ENCODE measurements at places on chromosomes 6 and 20.

DNA sequence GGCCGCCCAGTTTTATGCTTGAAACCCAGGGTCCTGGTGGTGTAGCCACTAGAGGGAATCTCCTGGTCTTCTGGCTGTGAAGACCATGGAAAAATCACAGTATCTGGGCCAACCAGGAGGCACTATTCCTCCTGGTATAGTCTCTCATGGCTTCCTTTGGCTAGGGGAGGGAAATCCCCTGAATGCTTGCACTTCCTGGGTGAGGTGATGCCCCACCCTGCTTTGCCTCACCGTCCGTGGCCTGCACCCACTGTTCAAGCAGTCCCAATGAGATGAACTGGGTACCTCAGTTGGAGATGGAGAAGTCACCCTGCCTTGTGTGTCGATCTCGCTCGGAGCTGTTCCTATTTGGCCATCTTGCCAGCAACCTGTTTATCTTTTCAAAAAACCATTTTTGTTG is 10.1 kb upstream of the ZNF337 start:
- no peak for DNase-seq

DNA sequence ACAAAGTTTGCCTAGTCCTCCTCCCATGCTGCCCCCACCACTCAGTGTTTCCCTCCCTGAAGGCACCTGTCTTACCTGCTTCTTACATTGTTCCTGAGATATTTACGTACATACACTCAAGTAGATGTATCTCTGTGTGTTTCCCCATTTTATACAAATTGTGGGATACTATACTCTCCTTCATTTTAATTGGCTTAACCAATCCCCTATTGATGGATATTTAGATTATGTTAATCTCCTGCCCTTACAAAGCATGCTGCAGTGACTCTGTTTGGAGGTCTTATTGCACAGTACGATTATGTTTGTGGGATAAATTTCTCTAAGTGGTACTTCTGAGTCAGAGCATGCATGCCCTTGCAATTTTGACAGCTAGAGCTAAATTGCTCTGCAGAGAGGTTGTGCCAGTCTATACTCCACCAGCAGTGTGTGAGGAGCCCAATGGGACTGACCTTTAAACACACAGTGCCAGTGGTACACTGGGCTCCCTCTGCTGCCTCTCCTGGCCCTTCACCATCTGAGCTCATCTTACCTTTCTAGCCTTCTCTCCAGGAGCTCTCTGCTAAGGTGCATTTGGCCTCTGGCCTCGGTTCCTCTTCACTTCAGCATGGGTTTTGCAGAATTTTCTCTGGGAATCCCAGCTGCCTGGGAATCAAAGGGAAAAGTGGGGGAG is 57.4 kb downstream of the LYRM2 start:
- no peak for DNase-seq

DNA sequence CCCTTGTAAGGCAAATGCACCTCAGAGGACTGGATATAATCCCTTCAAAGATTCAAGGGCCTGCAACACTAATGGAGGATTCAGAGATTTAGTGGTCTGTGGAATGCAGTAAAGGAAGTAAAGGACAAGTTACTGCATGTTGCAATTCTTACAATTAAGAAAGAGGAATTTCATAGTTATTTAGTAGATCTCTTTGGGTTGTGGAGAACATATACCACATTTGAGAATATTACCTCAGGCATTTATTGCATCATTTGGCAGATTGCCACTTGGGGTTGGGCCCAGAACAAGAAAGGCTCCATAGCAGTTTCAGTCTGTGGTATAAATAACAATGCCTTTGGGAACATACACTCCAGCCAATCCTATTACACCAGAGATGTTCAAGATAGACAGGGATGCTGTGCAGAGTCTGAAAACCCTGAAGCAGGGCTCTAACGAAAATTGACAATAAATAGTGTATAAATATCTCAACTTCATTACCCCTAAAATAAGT is 20.9 kb upstream of the EPM2A start:
- no peak for DNase-seq

DNA sequence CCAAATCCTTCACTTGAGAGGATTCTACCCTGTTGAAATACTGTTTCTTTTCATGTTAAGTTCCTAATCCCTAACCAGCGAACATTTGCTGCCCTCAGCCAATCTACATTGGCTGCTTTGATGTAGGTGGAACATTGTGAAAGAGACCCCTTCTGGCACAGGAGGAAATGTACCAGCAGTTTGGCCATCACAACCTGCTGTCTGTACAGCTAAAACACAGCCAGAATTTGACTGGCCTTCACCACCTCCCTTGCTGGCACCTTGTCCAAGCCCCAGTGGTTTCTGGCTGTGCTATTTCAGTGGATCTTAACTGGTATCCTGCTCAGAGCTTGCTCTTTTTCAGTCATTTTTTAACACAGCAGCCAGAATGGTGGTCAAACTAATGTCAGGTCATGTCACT is 202.1 kb upstream of the EPHA7 start:
- no peak for DNase-seq

- DNase-seq, result no peak
These were observed 25.2 kb upstream of the HLA-DOA start for GRCh38 chr6:33034554-33034953.

- DNase-seq, result no peak
These were observed 301.0 kb downstream of the HACE1 start for GRCh38 chr6:104558746-104559145.

DNA sequence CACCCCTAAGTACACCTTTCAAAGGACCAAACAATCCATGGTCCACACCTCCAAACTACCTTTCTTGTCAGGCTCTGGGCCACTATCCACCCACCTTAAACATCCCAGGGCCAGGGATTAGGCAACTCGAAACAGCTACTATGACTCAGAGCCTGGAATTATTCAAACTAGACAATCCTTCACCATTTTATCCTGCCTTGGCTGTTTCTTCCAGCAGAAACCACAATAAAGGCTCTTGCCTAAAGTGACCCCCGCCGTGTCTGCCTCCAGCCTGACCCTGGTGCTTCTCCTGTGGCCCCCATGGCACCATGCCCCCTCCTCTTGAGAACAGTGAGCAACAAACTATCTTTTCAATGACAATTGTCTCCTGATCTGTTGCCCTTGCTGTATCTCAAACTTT is 195.5 kb downstream of the EPM2A start:
- no peak for DNase-seq

GRCh38 chr6:29589423-29590048 is 4.6 kb downstream of the OR2H2 start:
- DNase-seq, result no peak

DNA sequence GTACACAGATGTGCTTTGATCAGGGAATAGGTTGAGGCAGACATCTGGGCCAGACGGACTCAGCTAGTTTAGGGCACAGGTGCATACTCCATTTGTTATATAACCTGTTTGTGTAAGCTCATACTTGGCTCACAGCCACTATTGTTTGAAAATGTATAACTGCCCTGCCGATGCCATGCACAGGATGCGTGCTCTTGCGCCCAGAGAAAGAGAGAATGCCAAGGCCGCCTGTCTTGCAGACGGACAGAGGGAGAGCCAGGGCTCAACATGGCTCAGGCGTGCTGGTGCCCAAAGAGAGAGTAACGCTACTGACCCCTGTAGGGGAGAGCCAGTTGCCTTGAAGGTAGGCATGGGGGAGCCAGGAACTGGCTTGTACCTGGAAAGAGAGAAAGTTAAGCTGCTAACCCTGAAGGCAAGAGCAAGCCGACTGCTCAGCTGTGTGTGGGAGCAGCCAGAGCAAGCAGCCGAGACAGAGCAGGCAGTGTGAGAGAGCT is 57.7 kb downstream of the FAM229B start:
- DNase-seq, result peak; percentile 42

- DNase-seq, result no peak
These were observed 71.5 kb upstream of the HDAC2 start for GRCh38 chr6:114042267-114043016.

DNA sequence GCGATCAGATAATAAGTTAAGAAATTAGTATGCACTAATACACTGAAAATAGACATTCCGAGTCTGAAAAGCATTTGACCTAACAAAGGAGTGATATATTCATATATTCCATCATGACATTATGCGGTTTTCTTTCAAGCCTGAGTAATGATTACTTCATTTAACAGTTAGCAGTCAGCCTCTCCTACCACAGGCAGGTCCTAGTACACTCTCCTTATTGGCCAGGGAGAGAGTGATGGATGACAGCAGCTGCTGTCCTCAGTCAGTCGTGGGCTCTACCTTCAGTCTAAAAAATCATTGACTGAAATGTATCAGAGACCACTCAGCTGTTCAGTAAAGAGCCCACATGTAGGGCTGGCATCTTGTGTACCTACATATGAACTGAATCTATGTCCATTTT is 33.2 kb upstream of the VGLL2 start:
- DNase-seq, result no peak

GRCh38 chr6:13234130-13234529 is 94.2 kb downstream of the TBC1D7 start:
- DNase-seq, result no peak

DNA sequence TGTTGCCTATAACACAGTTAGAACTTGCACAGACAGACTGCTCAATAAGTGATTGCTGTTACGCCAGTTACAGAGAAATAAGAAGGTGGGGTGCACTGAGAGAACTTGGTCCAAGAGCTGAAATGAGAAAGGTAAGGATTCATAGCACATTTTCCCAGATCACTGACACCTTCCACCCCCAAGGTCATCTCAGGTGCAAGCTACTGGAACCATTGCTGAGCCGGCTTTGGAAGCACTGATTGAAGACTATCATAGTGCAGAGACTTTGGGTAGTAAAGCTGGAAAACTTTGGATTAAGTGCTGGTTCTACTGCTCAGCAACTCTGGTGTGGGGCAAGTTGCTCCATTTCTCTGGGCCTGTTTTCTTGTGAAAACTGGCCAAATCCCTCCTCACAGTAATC is 38.1 kb downstream of the STK35 start:
- no peak for DNase-seq

- DNase-seq, result no peak
These were observed 4.5 kb upstream of the PXMP4 start for GRCh38 chr20:33724439-33725094.

DNA sequence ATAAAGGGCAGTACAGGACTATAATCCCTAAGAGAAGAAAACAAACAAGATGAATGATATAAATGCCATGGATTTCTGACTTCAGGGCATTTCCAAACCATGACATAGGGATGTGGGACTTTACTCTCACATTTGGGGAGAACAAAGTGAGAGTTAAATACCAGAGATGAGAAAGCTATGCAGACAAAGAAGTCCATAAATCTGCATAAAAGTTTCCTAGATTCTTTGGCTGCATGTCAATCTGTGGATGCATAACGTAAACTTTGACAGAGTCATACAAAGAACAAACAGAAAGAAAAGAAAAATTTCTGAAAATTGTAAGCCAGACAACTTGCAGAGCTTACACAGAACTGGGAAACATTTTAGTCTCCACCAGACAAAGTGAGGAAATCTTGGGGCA is 11.7 kb downstream of the EPM2A start:
- DNase-seq, result no peak

DNA sequence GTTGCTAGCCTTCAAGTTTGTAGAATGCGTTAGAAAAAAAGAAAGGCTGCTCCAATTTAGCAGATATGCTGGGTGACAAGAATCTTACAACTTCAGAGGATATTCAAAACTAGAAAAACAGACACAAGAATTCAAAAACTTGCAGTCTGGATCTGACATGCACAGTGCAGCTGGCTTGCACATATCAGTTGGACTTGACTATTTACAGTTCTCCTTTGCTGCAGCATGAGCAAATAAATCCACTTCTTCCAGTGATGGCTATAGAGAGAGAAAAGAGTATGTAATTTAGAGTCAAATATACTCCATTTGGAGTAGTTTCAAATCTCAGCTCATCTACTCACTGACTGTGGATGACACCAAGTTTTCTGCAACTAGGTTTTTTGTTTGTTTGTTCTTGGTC is 247.0 kb downstream of the RIMS1 start:
- no peak for DNase-seq

DNA sequence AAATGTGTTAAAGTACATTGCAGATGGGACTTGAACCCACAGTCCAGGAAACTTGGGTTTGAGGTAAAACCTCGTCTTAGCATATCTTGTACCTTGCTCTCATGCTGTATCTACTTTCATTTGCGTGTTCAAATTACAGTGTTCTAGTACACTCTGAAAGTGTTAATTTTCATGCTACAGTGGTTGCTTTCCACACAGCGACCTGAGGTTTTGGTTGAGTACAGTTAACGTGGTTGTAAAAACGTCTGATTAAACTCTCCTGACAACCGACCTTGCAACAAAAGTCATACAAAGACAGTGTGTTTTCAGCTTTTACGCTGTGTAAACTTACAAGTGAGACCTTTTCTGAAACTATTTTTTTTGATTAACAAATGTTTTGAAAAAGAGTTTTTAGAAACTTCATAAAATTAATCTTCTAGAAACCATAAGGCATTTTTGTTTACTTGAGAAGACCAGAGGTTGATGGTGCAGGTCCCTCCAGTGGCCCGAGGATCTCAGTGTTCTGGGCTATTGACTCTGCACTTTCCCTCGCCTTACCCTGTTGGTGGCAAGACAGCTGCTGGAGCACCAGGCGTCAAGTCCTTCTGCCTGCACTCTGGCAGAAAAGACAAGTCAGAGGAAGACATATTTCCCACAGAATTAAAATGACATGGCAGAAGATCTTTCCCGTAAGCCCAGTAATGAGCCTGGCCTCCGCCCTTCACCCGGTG is 334.0 kb downstream of the THBS2 start:
- no peak for DNase-seq

- DNase-seq, result no peak
These were observed 2.1 kb downstream of the RAET1E start for GRCh38 chr6:149895833-149896271.

DNA sequence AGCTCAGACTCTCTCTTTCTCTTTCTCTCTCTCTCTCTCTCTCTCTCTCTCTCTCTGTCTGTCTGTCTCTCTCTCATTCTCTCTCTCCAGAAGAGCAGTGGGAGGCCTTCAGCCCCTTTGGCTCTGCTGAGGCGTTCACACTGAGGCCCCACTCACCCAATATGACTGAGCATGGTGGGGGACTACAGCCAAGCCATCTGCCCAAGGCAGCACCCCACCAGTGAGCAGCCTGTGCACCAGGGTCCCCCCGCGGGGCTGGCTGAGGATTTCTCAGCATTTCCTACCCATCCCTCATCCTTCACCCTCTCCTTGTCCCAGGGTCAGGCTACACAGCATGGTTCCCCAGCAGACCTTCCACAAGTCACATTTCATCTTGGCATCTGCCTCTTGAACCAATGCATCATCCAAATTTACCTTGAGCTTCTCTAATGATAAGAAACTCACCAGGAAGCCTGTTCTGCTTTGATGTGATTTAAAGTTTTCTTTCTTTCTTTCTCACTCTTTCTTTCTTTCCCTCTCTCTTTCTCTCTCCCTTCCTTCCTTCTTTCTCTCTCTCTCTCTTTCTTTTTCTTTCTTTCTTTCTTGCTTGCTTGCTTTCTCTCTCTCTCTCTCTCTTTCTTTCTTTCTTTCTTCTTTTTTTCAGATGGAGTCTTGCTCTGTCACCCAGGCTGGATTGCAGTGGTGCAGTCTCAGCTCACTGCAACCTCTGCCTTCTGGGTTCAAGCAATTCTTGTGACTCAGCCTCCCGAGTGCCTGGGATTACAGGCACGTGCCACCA is 47.1 kb upstream of the NXT1 start:
- no peak for DNase-seq

GRCh38 chr6:40328386-40328985 is 258.7 kb downstream of the LRFN2 start:
- DNase-seq, result no peak

DNA sequence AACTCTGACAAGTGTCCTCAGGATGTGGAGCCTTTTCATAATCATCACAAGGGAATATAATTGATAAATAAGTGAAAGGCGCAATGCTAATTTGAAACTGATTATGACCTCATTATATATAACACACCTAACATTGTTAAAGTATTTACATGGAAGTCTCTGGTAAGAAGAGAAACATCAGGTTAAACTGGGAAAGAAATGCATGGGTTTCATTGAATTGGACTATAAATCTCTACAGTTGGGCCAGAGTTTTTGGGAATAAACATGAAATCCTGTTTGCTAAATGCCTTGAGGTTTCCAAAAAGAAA is 1.0 kb upstream of the SGK1 start:
- no peak for DNase-seq
